Right ventricle myocardium superior (tissue), 1 donor: ENCODE measurements at places on chromosomes 2 and 18.

GRCh38 chr2:178844701-178845100 lies 37.5 kb upstream of the TTN start:
- DNase-seq, result no peak

DNA sequence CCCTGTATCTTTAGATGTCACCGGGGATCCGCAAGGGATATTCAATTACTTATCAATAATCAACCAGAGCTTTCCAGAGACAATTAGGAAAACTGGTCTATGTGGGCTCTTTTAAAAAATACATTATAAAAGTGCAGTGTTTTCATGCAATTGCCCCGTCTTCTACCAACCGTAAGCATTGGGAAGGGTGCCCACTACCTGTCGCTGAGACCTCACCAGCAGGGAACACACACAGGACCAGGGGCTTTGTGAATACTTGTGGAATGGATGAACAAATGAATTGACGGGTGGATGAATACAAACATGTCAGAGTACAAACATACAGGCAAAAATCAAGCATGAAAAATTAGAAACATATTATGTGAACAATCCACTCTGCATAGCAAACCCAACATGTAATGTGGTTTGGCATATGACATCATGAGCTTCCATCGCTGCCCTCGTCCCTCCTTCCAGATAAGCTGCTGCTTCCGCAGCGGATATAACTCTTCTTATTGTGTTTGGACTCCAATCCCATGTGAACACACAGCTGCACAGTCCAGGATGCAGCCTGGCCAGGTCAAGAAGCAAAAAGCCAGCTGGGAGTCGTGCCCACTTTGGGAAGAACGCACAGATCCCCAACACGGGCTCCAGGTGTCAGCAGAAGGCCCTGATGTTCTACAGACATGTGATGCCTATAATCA lies 5.3 kb downstream of the FHL2 start:
- DNase-seq, result peak; percentile 61

DNA sequence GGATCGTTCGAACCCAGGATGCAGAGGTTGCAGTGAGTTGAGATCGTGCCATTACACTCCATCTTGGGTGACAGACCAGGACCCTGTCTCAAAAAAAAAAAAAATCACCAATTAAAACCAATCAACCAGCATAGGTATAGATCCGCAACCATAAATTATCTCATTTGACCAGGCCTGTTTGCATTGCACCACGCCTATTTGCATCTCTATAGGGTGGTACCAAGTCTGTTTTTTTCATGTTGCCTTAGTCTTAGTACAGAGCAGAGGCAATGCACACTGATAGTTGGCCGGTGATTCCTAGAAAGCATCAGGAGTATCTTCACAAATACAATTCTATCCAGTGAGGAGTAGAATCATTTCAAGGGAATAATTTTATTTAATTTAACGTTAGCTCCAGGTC lies 9.3 kb upstream of the NPC1 start:
- no peak for DNase-seq

DNA sequence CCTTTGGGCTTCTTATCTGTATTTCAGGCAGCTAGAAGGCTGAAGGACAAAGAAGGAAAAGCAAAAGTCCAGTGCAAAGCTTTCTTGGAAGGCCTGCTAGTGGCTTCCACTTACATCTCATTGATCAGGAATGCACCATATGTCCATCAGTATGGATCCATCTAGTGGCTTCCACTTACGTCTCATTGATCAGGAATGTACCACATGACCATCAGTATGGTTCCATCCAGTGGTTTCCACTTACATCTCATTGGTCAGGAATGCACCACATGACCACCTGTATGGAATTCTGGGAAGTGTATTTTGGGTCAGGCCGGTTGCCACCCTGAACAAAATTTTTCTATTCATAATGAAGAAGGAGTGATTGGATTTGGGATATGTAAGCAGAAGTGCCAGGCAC lies 70.6 kb downstream of the LYPD6 start:
- no peak for DNase-seq

DNA sequence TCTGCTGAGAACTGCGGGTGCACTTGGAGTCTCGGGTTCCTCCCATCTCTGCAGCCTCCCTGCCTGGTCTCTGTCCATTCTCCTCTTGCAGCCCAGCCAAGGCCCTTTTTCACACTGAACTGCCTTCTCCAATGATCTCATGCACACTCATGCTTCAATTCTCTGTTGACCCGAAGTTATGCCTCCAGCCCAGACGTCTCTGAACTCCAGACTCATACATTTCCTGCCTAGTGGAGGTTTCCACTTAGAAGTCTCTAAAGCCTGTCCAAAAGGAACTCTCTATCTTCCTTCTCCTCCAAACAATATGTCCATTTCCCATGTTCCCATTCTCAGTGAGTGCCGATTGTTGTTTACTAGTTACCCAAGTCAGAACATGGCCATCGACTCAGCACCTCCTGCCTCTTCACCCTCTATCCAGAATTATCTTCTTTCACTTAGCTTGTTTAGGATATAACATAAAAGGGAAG lies 155.2 kb downstream of the IRS1 start:
- DNase-seq, result peak; percentile 48

DNA sequence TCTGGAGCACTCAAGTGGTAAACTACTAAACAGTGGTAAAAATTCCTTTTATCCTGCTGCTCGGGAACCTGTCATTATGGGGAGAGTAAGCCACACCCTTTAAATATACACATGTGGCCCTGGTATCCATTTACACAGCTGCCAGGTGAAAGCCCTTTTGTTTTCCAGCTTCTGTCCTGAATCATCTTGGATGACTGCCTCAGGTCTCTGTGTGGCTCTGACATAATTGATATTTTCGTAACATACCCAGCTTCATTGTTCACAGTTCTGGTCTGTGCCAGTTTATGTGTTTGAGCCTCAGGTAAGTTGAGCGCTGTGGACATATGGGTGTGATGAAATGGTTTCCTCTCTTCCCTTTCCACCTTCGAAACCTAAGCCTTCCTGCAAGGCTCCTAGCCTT lies 15.7 kb upstream of the TTC39C start:
- no peak for DNase-seq

DNA sequence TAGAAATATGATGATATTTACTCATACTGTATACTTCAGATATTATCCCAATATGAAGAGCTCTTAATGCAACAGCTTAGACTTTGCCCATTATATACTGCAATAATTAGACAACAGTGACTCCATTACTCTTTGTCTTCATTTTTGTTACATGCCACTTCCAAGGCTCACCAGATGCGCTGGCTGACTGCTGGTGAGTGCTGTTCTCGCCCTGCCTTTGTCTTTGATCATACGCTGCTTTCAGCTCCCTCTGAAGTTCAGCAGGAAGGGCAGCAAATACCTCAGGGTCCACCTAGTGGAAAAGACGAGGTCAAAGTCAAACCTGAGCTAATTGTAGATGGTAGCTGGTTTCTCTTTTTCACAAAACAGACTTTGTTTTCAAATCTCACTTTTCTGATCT lies 66.3 kb downstream of the EIF5B start:
- DNase-seq, result no peak

GRCh38 chr2:147449323-147449991 lies 395.4 kb upstream of the ACVR2A start:
- no peak for DNase-seq

DNA sequence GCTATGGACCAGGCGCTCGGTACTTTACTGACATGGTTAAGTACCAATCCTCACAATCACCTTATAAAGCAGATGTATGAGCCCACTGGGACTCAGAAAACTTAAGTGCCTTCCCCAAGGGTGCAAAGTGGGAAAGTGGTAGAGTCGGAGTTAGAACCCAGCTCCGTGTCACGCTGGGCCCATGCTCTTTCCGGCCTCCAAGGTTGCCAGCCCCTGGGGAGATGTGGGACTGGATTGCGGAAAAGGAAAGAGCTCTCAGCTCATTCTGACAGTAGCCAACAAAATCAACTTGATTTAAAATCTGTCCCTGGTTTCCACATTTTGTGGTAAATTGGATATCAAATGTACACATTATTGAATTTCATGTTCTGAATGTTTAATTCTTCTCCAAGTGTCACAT lies 403.8 kb downstream of the DCDC2C start:
- no peak for DNase-seq

DNA sequence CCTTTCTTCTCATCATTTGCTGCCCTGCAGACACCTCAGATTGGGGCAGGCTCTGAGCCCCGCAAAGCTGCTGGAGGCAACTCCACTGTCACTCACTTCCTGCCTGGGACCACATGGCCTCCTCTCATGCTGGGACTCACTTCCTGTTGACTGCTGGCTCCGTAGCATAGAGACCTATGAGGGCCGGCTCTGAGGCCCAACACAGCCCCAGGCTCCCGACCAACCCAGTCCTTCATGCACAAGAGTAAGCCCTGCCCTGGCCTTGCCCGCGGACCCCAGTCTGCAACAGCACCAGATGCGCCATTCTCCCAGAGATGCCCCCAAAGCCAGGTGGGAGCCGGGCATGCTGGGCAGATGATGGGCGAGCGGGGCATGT lies 55.7 kb downstream of the DNMT3A start:
- no peak for DNase-seq

GRCh38 chr2:238169708-238170251 lies 11.0 kb downstream of the ERFE start:
- DNase-seq, result no peak

- no peak for DNase-seq
Observed at GRCh38 chr2:173231042-173231441, 123.6 kb upstream of the CDCA7 start.

- no peak for DNase-seq
Observed at GRCh38 chr2:213237787-213238186, 46.5 kb upstream of the SPAG16 start.

GRCh38 chr2:117411983-117412382 lies 402.5 kb upstream of the DDX18 start:
- DNase-seq, result no peak

GRCh38 chr2:222434204-222434603 lies 9.9 kb downstream of the SGPP2 start:
- DNase-seq, result no peak

- DNase-seq, result peak; percentile 55
Observed at GRCh38 chr2:238345297-238345968, 25.1 kb downstream of the TRAF3IP1 start.

GRCh38 chr18:21997207-21998143 lies 171.9 kb upstream of the GATA6 start:
- DNase-seq, result no peak

DNA sequence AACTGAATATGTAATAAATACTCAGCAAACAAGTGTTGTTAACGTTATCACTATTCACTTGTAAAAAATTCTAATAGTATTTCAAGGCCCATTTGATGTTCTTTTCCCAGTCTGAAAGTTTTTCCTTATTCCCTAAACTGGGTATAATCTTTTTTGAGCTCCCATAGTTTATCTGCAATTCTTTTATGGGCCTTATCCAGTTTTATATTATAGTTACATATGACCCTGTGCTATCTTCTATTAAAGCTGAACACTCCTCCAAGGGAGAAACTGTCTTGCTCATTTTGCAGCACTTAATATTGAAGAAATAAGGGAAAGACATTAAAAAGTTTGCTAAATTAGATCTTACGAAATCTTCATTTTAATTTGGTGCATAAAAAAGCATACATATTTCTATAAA lies 13.9 kb downstream of the PELI1 start:
- no peak for DNase-seq

- no peak for DNase-seq
Observed at GRCh38 chr2:65688141-65688886, 255.9 kb upstream of the SPRED2 start.

- no peak for DNase-seq
Observed at GRCh38 chr2:113200736-113201490, 27.1 kb downstream of the PSD4 start.

DNA sequence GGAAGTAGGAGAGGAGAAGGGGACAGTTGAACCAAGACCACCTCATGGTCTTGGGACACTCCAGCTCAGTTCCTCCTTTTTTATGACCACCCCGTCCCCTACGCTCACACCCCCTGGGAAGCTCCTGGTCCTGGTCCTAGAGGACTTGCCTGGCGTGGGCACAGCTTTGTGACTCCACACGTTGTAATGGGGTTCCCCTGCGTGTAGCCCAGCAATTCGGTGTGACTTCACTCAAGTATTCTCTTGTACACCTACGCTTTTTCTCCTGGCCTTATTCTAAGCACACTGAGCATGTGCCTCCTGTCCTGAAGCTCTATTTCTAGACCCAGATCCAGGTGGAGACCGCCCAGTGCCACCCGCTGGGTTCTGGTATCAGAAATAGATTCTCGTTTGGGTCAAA lies 36.1 kb upstream of the B3GNT7 start:
- no peak for DNase-seq

- DNase-seq, result no peak
Observed at GRCh38 chr2:45466053-45466452, 145.0 kb downstream of the SRBD1 start.

- no peak for DNase-seq
Observed at GRCh38 chr2:45011121-45011520, 1.9 kb upstream of the SIX2 start.

DNA sequence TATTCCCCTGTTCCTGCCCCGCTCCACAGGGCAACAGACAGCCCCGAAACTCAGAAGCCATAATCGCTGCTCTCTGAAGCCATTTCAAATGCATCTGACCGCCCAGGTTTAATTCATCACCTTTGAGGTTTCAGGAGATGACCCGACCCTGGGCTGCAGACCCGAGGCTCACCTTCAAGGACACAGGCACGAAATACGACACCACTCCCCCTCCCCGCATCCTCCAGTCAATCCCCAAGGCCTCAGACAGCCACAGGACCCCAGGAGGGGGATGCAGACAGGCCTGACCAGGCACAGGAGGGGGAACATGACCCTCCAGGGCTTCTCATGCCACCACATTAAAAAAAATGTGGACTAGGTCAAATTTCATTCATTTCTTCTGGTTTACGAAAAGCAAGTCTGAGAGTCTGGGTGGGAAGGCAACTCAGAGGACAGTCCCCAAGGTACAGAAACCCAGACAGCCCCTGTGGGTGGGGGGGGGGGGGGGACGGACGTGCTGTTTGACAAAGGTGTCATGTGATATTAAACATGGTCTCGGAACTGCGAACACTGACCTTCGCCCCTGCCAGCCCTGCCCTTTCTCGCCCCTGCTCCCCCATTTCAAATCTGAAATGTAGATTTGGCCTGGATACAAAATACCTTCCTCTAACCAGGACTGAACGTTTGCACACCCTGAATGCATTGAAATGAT lies 142.9 kb downstream of the BCL11A start:
- DNase-seq, result no peak
